Epithelial cell of prostate (primary cell): ENCODE measurements at places on chromosomes 11 and 22.

- no peak for DNase-seq
Observed at GRCh38 chr22:24496661-24497060, 1.5 kb downstream of the UPB1 start.

DNA sequence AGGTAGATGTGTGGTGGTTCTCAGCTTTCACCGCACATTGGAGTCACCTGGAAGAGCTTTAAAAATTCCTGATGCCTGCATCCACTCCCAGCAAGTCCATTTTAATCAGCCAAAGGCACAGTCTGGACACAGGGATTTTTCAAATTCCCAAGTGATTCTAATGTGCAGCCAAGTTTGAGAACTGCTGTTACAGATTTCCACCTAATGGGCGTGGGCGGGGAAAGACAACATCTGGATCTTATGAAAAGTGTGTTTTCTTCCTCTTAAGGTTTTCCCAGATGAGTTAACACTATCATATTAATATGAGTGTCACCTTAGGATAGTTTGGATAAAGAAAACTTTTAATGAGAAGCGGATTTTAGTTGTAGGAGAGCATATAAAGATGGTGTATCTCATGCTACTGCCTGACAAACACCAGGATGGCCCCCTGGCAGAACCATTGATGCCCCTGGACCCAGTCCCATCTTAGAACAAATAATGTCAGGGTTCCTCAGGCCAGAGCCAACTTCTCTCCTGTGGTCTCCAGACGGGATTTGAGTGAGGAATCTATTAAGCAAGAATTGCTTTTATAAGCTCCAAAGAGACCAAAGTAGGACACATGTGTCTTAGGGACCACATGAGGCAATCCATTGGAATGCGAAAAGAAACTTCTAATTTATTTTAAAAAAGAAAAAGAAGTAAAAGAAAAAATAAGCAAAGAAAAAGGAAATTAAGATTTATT lies 31.9 kb downstream of the POU2AF1 start:
- DNase-seq: no peak

- DNase-seq: no peak
Observed at GRCh38 chr11:119803726-119804294, 74.8 kb upstream of the NECTIN1 start.

GRCh38 chr22:46145361-46145851 lies 4.9 kb upstream of the PPARA start:
- no peak for DNase-seq

DNA sequence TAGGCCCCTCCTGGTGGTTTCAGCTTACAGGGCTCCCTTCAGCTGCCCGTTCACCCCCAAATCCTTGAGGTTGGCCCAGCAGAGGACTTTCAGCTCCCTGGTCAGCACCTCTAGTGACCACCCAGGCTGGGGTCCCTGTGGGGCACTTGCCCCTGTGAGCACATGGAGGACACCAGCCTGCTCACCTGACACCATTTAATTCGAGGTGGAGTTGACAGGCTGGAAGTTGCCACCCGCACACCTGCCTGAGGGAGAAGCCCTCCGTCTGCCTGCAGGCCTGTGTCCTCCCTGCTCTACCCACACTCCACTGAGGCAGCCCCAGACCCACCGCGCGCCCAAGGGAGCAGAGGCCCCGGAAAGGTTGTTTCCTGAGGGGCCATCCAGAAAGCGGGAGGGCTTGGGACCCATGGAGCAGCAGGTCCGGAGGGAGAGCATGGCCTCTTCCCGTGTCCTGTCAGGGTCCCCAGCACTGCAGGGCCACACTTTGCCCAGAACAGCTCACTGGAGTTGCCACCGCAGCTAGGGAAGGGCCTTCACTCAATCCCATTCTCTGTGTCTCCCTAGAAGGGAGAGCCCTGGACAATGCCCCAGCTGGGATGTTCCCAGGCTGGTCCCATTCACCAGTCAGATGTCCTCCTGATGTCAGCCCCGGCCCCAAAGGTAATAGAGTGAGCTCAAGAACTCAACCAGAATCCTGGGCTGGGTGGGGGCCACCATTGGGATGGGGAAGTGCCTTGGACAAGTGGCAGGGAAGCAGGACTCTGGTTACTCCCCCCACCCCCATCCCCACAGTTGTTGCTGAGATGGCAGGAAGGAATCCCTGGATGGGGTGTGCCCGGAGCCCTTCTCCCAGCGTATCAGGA lies 82.4 kb downstream of the MED15 start:
- no peak for DNase-seq

DNA sequence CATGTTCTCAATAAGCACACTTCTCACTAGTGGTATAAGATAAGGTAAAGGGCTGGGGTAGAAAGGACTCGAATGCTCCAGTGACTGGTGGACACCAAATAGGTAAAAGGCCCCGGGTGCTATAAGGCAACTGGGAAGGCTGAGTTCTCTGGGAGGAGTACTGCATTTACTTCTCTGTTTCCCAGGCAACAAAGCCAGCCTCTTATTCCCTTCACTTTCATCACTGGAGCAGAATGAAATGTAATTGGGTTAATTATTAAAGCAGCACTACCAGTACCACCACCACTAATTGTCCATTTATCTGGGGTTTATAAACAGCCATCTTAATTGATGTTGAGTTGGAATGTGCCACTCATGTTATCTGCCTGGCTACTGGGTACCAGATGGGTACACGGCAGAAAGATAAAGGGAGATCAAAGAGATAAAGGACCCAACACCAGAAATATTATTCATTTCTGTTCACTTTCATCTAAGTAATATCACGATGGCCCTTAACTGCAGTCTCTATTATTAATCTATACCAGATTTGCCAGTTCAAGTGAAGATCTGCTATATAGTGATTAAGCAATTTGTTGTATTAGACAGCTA lies 94.4 kb upstream of the CHRM4 start:
- no peak for DNase-seq

DNA sequence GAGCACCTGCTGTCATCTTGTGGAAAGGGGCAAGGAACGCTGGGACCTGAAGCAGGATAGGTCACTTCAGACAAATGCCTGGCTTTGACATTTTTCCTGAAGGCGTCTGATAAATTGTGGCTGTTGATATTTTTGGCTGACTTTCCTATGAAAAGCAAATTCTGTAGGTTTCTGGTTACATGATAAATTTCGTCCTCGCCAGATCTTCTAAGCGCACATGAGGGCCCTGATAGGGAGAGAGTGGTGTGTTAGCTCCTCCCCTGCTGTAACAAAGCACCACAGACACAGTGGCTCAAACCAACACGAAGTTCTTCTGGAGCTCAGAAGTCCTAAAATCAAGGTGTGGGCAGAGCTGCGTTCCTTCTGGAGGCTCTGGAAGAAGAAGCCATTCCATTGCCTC lies 19.6 kb downstream of the APOL4 start:
- DNase-seq: no peak

GRCh38 chr11:62752994-62753735 lies 795 bp downstream of the ZBTB3 start:
- DNase-seq: no peak

DNA sequence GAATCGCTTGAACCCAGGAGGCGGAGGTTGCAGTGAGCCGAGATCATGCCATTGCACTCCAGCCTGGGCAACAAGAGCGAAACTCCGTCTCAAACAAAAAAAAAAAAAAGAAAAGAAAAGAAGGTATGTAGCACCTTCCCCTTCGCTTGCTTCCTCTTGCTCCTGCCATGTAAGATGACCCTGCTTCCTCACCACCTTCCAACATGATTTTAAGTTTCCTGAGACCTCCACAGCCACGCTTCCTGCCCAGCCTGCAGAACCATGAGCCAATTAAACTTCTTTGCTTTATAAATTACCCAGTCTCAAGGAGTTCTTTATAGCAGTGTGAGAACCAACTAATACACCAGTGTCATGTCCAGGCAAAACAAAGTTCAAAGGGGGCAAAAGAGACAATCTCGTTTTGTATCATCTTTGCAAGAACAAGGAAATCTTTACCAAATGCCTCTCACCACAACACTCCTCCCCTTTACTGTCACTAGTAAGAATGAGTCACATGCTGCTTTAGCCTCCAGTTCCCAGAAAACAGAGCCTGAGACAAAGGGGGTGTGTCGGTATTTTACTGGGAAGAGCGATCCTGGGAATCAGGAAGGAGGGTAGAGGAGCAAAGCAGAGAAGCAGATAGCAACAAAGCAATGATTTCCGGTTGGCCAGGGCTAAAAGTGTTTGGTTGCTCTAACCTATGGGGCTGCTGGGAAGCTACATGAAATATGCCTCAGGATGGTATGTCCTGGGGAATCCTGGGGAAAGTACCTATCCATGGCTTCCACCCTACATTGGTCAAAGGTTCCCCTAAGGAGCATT lies 10.5 kb upstream of the MCHR1 start:
- no peak for DNase-seq

DNA sequence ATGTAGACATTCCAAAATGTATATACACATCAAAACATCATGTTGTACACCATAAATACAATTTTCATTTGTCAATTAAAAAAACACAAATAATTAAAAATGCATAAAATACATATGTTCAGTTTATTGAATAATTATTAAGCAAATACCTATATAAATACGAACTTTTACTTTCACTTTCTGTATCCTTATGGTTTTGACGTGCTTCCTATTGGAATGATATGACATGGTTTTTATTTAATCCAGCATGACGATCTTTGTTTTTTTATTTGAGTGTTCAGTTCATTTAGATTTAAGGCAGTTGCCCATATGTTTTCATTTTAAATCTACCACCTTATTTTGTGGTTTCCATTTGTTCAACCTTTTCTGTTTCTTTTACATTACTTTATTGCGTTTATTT lies 198.3 kb upstream of the PLET1 start:
- no peak for DNase-seq

- no peak for DNase-seq
Observed at GRCh38 chr11:121494355-121495099, 41.8 kb upstream of the SORL1-AS1 start.

GRCh38 chr22:48919851-48920589 lies 907.7 kb downstream of the BRD1 start:
- no peak for DNase-seq

- no peak for DNase-seq
Observed at GRCh38 chr11:114284021-114284420, 12.2 kb upstream of the NNMT start.

GRCh38 chr11:7480113-7480512 lies 5.2 kb upstream of the OLFML1 start:
- DNase-seq: no peak

DNA sequence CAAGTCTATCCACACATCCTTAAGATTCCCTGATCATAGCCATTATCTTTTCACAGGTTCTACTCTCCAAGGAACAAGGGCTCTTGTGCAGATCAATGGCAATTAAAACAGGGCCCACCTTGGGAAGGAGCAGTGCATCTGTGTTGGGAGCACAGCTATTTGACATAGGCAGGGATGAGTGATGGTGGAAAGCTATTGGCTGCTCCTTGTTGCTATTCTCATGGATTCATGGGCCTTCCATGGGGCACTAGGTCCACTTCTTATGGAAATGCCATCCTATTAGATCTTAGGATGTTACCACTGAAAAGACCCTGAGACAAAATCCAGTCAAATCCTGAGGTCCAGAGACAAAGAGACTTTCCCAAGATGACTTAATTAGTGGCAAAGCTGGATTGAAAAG lies 148.6 kb upstream of the MTNR1B start:
- no peak for DNase-seq

GRCh38 chr11:118663902-118664301 lies 15.5 kb downstream of the TREH start:
- no peak for DNase-seq

DNA sequence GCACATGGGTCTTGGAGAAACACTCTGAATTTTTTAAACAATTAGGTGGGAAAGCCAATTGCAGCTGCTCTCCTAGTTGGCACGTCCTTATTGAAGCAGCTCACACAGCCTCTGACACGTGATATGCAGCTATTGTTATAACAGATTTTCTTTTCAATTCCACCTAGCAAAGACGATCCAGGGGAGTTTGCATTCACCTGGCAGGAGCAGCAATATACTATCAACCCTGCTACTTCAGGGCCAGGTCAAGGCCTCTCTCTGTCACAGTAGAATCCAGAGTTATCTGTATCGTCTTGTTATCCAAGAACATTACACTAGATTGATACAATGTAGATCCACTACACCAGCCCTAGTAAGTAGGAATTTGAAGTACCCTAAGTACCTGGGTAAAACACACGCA lies 8.3 kb downstream of the KRTAP5-11 start:
- no peak for DNase-seq
